Endothelial cell of umbilical vein (primary cell): ENCODE measurements at places on chromosomes 5 and 9. TPM values are rescaled to one million over a fixed set of nuclear protein-coding genes. Genes with fewer than 3 reads are reported as not detected.

PCSK1 gene
- total RNA-seq: 4.3 and 8.7 TPM in 2 replicates

DNA sequence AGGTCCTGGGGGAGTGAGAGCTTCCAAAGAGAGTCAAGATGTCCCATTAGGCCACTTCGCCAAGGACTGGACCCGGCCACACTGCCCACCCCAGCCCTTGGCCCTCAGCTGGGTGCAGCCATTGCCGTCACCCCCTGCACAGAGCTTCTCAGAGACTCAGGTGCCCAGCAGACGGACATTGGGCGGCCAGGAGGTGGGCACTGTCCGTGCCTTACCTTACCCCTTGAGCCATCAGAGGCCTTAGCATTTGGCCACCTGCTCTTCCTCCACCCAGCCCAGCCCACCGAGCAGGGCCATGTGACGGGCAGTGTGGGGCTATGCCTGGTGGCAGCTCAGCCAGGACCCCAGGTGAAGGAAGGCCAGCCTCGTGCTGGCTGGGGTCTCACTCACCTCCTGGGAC, 3.3 kb upstream of the DNLZ start:
- no peak for DNase-seq
- no peak overlapping the region for H3K4me3 ChIP-seq
- H3K27ac ChIP-seq: no peak overlapping the region
- peaks cover 7% of the 10 kb centered on the region for H3K4me1 ChIP-seq

- H3K36me3 ChIP-seq: no peaks in the 10 kb centered on the region
- no peak for DNase-seq
- no peak overlapping the region for H3K27ac ChIP-seq
- H3K27me3 ChIP-seq: peaks cover 38% of the 10 kb centered on the region
- no peaks in the 10 kb centered on the region for H3K4me1 ChIP-seq
- no peak overlapping the region for H3K4me3 ChIP-seq
These were observed 1.5 kb upstream of the SLC6A3 start for GRCh38 chr5:1446602-1447343.

DNA sequence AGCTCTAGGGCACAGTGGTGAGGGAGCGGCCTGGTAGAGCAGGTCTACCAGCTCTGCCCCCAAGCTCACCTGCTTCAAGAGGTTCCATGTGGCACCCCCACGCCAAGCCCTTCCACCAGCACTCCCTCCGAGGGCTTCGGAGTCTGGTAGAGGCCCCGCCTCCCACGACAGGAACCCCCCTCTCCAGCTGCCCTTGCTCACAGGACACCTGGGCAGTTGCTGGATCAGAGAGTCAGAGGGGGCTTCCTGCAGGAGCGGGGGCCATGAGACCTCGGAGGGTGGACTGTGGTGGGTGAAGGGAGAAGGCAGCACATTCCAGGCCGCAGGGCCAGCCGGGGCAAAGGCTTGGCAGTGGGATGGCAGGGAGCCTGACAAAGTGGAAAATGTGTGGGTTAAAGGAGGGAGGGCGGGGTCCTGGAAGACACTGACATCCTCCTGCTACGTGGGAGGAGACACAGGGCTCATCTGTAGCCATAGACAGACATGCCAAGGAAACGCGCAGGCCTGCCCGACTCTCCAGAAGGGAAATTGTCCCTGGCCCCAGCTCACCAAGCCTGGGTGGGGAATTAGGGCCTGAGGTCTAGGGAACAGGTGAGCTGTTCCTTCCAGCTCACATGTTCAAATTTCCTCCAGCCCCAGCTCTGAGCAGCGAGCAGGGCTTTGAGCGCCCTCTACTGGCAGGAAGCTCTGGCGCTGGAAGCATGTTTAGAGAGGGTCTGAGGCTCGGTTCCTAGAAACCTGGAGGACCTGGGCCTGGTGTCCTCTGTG, 74.2 kb downstream of the NTNG2 start:
- H3K4me3 ChIP-seq: no peak overlapping the region
- no peak overlapping the region for H3K27ac ChIP-seq
- no peaks in the 10 kb centered on the region for H3K36me3 ChIP-seq
- peak; percentile 59 for DNase-seq
- H3K27me3 ChIP-seq: peaks cover 8% of the 10 kb centered on the region
- H3K4me1 ChIP-seq: no peaks in the 10 kb centered on the region
